H9 (cell line): ENCODE measurements at places on chromosomes 5 and 9. TPM values are rescaled to one million over a fixed set of nuclear protein-coding genes. Genes with fewer than 3 reads are reported as not detected.

Gene SPAG8
- total RNA-seq, result 0.46 and 0.50 TPM in 2 replicates

Gene LVRN
- 0.07 and 0.09 TPM in 2 replicates for total RNA-seq

Gene OR1Q1
- total RNA-seq, result not detected in 2 replicates

Gene C9orf50
- not detected in 2 replicates for total RNA-seq

Gene PCDHB6
- 0.22 TPM in 1 of 2 replicates, not detected in the other for total RNA-seq
